Occipital lobe (tissue), 3 donors: ENCODE measurements at places on chromosomes 7 and 10. TPM values are rescaled to one million over a fixed set of nuclear protein-coding genes. Genes with fewer than 3 reads are reported as not detected.

DNAH11 gene
- total RNA-seq: 1.1 TPM

NODAL gene
- 2.2 TPM for total RNA-seq

UPK3BL2 gene
- total RNA-seq: 1.4 TPM

ASB10 gene
- not detected for total RNA-seq

ANKRD30A gene
- not detected for total RNA-seq

OR2A7 gene
- not detected for total RNA-seq

SPAM1 gene
- total RNA-seq: not detected

OR13A1 gene
- not detected for total RNA-seq

LRRD1 gene
- 0.78 TPM for total RNA-seq

RNLS gene
- 2.8 TPM for total RNA-seq
